Psoas muscle (tissue), 8 donors: ENCODE measurements at places on chromosomes 1 and 21. TPM values are rescaled to one million over a fixed set of nuclear protein-coding genes. Genes with fewer than 3 reads are reported as not detected.

DNA sequence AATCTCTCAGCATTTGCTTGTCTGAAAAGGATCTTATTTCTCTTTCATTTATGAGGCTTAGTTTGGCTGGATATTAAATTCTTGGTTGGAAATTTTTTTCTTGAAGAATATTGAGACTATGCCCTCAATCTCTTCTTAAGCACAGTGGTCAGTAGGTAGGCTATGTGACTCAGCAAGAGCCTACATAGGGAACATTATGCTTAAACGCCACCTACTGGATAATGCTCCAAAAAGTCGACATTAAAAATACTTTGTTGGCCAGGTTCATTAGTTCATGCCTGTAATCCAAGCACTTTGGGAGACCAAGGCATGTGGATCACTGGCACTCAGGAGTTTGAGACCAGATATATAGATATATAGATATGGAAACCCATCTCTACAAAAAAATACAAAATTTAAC is 678.0 kb upstream of the USP24 start:
- H3K27ac ChIP-seq, result no peak overlapping the region
- H3K36me3 ChIP-seq, result no peaks in the 10 kb centered on the region
- DNase-seq, result no peak

DNA sequence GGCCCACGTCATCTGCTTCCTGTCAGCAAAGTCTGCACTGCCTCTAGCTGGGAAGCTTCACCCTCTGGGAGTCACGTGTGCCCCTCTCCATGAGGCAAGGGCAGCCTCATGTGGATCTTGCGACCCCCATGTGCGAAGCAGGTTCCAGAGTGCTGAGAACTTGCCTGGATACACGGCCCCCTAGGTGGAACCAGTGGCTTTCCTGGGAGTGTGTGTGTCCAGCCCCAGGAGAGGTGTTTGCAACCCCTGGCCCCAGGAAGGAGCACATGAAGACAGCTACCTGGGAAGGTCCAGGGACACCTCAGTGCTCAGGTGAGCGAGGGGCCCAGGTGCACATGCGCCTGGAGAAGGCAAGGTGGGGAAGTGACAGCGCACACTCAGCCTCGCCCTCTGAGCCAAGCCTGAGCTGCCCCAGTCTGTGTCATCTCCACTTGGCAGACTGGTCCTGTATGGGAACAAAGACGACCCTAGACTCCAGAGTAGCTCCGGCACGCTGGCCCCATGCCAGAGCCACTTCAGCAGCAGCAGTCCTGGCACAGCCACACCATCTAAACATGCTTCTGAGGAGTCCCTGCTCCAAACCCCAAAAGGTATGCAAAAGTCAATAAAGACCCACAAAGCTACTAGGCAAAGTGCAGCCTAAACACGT is 8.9 kb downstream of the LSS start:
- no peaks in the 10 kb centered on the region for H3K36me3 ChIP-seq
- no peak for DNase-seq
- H3K4me1 ChIP-seq, result peaks cover 4% of the 10 kb centered on the region
- H3K4me3 ChIP-seq, result no peak overlapping the region
- H3K27ac ChIP-seq, result no peak overlapping the region
- H3K27me3 ChIP-seq, result no peaks in the 10 kb centered on the region

- H3K27me3 ChIP-seq, result no peaks in the 10 kb centered on the region
- H3K36me3 ChIP-seq, result no peaks in the 10 kb centered on the region
- no peak for DNase-seq
- H3K27ac ChIP-seq, result no peak overlapping the region
- H3K4me1 ChIP-seq, result no peaks in the 10 kb centered on the region
- no peak overlapping the region for H3K4me3 ChIP-seq
Measured at GRCh38 chr1:29396438-29397255, 160.3 kb downstream of the PTPRU start.

GRCh38 chr1:83717785-83718184 is 281.1 kb downstream of the TTLL7 start:
- H3K4me3 ChIP-seq, result no peak overlapping the region
- no peak for DNase-seq
- no peaks in the 10 kb centered on the region for H3K27me3 ChIP-seq
- H3K27ac ChIP-seq, result no peak overlapping the region

- no peak overlapping the region for H3K27ac ChIP-seq
- H3K36me3 ChIP-seq, result no peaks in the 10 kb centered on the region
Measured at GRCh38 chr1:93474321-93474720, 26.4 kb downstream of the FNBP1L start.

GRCh38 chr21:38377165-38378088 is 120.6 kb downstream of the KCNJ15 start:
- H3K27ac ChIP-seq, result no peak overlapping the region
- H3K4me1 ChIP-seq, result no peaks in the 10 kb centered on the region
- no peak overlapping the region for H3K4me3 ChIP-seq
- H3K27me3 ChIP-seq, result no peaks in the 10 kb centered on the region

DNA sequence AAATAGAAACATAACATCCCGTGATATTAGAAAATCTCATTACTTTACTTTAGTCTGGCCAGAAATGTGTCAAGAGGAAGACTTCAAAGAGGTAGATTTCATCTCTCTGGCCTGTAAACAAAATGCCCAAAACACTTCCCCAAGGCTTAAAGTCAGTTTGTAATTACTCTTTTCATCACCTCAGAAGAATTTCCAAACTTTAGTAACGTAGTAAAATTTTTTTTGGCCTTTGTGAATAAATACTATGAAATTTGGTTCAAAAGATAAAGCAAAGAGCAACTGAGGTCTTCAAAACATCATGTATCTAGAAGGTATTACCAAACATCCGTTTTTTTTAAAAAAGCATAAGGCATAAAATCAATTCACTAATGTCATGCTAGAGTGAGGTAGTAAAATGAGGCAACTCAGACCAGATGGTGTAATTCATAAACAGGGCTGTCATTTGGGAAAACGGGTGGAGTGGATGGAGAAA is 51.4 kb downstream of the LEPR start:
- no peaks in the 10 kb centered on the region for H3K27me3 ChIP-seq
- no peak overlapping the region for H3K27ac ChIP-seq
- no peak for DNase-seq
- H3K4me1 ChIP-seq, result peaks cover 5% of the 10 kb centered on the region
- no peak overlapping the region for H3K4me3 ChIP-seq
- H3K36me3 ChIP-seq, result no peaks in the 10 kb centered on the region

DNA sequence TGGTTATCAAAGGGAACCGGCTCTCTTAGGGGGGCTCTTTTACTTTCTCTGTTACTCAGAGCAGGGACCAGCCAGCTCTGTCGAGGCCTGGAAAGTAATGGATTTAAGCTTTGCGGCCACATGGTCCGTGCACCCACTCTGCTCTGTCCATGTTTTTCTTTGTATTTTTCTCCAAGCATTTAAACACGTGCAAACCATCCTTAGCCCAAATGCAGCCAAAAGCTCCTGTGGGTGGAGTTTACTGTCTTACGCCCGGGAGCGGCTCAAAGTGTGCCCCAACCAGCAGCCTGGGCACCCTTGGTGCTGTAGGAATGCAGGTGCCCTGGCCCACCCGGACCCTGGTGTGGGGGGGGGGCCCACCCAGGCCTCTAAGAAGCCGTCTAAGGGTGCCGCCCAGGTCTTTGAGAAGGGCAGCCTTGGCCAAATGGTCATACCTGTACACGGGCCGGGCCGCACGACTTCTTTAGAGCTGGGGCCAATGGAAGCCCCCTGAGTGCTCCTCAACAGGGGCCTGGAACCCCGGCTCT is 29.2 kb upstream of the POFUT2 start:
- H3K4me1 ChIP-seq, result peaks cover 12% of the 10 kb centered on the region
- H3K27me3 ChIP-seq, result no peaks in the 10 kb centered on the region
- no peak overlapping the region for H3K27ac ChIP-seq

GRCh38 chr1:150555198-150555970 is 6.2 kb downstream of the ADAMTSL4 start:
- no peak for DNase-seq
- H3K36me3 ChIP-seq, result no peaks in the 10 kb centered on the region
- H3K4me1 ChIP-seq, result peaks cover 20% of the 10 kb centered on the region
- no peak overlapping the region for H3K27ac ChIP-seq
- H3K27me3 ChIP-seq, result no peaks in the 10 kb centered on the region
- H3K4me3 ChIP-seq, result no peak overlapping the region

DNA sequence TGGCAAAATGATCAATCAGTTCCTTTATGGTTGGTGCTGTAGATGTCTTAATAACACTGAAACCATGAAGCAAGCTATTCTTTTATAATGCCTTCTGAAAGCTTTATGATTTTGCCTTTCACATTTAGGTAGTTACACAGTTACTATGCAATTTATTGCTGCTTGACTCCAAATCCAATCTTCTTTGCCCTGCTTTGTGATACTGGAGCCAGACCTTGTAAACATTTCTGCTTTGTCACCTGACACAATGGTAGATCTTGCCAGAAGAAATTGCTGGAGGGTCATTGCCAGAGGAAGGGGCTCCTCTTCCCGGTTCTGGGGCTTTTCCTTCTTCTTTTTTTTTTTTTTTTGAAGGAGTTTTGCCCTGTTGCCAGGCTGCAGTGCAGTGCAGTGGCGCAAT is 40.5 kb upstream of the KLF17 start:
- H3K27me3 ChIP-seq, result peaks cover 19% of the 10 kb centered on the region
- H3K27ac ChIP-seq, result no peak overlapping the region
- no peak for DNase-seq
- no peaks in the 10 kb centered on the region for H3K36me3 ChIP-seq

DNA sequence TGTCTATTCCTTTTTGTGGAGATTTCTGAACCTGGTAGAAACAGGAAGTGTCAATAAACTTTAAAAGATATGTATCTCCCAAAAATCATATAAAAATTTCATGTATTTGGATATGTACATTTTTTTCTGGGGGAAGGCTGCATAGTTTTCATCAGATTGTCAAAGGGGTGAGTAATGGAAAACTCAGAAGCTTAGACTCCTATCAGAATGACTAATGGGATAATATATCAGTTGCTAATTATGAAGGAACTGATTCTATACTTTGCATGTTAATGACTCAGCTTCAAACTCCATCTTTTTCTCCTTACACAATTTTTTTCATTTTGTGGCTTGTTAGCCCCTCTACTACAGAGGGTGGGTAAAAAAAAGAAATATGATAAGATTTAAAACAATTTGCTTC is 55.9 kb downstream of the GON4L start:
- H3K27ac ChIP-seq, result no peak overlapping the region
- H3K36me3 ChIP-seq, result peaks cover 83% of the 10 kb centered on the region
- no peak for DNase-seq

DNA sequence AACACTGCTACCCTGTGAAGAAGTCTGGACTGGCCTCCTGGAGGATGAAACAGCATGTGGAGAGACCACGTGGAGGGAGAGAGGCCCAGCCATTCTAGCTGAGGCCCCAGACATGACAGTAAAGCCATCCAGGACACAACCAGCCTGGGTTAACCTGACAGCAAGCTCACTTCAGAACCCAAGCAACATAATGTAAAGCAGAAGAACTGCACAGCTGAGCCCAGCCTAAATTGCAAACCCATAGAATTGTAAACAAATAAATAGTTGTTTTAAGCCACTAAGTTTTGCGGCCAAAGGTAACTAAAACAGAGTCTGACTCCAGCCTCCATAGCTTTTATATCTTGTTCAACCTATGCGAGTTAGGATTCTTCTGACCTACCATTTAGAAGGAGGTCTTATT is 97.2 kb upstream of the L1TD1 start:
- no peak overlapping the region for H3K4me3 ChIP-seq
- H3K4me1 ChIP-seq, result no peaks in the 10 kb centered on the region
- H3K27ac ChIP-seq, result no peak overlapping the region

SPRR2D gene
- total RNA-seq, result not detected

SEMA6C gene
- total RNA-seq, result 136 TPM

KCNK1 gene
- total RNA-seq, result not detected

PLPPR5 gene
- total RNA-seq, result not detected

PSMA5 gene
- 58.1 TPM for total RNA-seq

LIPI gene
- total RNA-seq, result not detected

CCDC17 gene
- total RNA-seq, result 1.7 TPM
